ENCODE measurements at places on chromosomes 3 and 15. TPM values are rescaled to one million over a fixed set of nuclear protein-coding genes. Genes with fewer than 3 reads are reported as not detected.

DNA sequence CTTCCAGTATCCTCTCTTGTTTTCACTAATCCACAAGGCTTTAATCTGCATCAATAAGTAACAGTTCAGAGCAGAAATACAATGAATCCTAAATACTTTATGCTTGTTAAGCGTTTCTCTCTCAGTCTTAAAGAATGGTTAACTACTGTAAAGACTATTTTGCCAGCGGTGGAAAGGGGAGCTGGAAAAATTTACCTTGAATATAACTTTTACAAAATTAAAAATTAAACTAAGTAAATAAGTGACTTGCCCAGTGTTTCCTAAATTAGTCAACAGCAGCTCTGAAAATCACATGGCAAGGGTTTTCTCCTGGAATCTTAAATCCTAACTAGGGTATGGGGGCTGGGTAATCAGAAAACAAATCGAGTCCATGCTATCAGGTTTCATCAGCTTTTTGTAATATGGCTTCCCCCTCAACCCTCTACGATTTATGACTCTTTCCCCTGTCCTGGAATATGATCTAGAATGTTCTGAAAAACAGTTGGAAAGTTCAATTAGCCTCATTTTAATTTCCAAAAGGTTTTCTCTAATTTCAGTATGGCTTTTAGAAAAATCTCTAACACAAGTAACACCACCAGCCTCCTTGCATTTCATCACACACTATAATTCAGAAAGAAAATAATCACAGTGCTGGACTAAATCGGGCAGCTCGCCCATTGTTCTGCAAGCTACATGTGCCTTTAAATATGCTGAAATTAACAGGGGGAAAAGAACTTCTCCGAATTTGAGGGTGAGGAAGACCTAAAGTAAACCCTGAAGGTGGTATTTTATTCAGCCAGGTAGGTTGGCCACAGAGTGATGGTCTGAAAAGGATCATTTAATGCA, 133.5 kb downstream of the ADAMTS9 start:
- DNase-seq = no peak
- H3K27ac ChIP-seq = no peak overlapping the region
- no peaks in the 10 kb centered on the region for H3K27me3 ChIP-seq

The DUOX1 gene
- total RNA-seq = 0.45 TPM

DNA sequence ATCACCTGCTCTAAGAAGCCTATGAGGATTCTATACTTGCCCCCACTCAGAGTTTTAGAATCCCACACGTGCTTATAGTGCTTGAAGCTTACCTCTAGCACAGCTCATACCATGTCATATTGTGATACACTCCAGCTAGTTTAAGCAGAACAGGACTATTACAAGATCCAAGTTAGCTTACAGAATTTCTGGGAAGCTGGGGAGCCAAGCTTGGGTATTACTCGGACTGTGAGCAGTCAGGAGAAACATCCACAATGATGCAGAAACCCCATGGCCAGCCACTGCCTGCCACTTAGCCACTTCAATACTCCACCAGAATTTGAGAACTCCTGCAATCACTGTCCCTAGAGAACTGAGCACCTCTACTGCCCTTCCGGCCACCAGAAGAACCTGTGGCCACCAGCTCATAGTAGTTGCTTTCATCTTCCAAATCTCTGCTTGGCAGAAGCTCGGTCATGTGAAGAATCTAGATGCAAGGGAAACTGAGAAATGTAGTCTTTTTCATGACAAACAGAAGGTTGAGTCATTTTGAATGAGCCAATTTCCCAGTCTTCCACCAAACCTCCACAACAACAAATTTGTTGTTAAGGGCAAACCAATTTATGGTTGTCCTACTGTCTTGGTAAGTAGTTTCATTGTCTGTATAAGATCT, 27.7 kb upstream of the SSR3 start:
- no peaks in the 10 kb centered on the region for H3K27me3 ChIP-seq
- no peak for DNase-seq
- no peak overlapping the region for H3K27ac ChIP-seq
- H3K36me3 ChIP-seq = no peaks in the 10 kb centered on the region
- H3K4me3 ChIP-seq = no peak overlapping the region

The GRM7 gene
- 0.66 TPM for total RNA-seq

DNA sequence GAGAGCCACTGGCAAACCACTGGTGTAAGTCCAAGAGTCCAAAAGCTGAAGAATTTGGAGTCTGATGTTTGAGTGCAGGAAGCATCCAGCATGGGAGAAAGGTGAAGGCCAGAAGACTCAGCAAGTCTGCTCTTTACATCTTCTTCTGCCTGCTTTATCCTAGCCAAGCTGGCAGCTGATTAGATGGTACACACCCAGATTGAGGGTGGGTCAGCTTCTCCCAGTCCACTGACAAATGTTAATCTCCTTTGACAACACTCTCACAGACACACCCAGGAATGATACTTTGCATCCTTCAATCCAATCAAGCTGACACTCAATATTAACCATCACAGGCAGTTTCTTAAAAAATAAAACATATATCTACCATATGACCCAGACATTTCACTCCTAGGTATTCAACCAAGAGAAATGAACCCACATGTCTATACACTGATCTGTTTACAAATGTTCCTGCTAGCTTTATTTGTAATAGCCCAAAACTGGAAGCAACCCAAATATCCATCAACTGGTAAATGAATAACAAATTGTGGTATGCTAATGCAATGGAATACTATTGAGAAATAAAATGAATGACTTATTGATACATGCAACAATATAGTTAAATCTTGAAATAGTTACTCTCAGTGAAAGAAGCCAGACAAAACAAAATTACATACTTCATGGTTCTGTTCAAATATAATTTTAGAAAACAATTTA, 373.8 kb downstream of the ZNF385D start:
- H3K4me3 ChIP-seq = no peak overlapping the region
- H3K27me3 ChIP-seq = no peaks in the 10 kb centered on the region
- DNase-seq = no peak
- H3K27ac ChIP-seq = no peak overlapping the region

The PEX5L gene
- not detected for total RNA-seq

The THBS1 gene
- 162 TPM for total RNA-seq

DNA sequence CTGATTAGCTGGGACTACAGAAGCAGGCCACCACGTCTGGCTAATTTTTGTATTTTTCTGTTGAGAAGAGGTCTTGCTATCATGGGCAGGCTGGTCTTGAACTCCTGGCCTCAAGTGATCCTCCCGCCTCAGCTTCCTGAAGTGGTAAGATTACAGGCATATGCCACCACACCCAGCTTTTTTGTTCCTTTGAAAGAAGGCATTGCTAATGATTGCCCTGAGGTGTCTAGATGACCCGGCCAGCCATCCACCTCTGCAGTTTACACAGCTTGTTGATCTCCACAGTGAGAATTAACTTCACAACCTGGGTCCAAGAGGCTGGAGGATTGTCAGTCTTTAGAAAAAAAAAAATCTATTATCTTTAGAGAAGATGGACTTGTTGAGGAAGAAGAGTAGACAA, 58.7 kb downstream of the SMAD3 start:
- peak overlapping the region; percentile 58 for H3K27ac ChIP-seq
- no peak overlapping the region for H3K4me3 ChIP-seq
- no peak for DNase-seq

GRCh38 chr15:90598679-90599078, 69.0 kb downstream of the CRTC3 start:
- H3K27me3 ChIP-seq = no peaks in the 10 kb centered on the region
- DNase-seq = no peak
- no peak overlapping the region for H3K4me3 ChIP-seq
- H3K36me3 ChIP-seq = no peaks in the 10 kb centered on the region
- H3K27ac ChIP-seq = peak overlapping the region; percentile 68

The NMNAT3 gene
- total RNA-seq = 4.5 TPM

DNA sequence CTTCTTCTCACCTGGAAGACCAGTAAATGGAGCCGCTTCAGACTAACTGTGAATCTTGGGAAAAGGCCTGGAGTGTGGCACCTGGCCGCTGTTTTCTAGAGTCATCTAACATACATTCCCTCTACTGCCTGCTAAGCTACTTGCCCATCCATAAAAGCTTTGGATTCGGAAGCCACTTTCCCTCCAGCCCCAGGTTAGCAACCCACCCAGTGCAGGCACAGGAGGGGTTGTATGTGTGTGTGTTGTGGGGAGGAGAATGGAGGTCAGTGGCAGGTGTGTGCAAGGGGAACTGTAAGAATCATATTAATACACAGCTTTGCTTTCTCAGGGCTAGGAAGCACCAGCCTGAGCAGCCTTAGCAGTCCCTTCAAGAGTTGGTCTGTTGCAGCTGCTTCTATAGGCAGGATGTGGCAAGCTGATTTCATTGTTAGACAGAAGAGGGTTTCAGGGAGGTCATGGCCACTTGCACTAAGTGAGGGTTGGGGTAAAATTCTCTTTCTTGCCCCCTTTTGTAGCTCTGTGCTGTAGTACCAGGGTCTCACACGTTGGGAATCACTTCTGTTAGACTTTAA, 8.9 kb downstream of the NSUN3 start:
- DNase-seq = no peak
- no peak overlapping the region for H3K27ac ChIP-seq
- no peaks in the 10 kb centered on the region for H3K4me1 ChIP-seq

DNA sequence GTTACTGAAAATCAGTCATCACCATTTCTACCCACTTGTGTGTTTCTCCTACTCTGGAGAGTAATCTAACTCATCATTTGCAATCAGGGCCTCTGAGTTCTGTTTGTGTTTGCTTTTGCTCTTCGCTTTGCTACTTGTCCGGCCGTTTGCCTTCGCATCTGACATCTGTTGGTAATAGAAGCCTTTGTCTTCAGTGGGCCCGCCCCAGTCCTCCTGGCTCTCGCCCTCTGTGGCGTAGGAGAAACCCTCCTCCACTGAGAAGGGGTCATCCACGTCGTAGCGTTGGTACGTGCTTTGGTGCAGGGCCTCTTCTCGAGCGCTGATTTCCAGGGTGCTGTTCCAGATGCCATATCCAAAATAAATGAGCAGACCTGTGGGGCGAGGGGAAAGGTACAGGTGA, 48.3 kb downstream of the CLDN11 start:
- H3K27ac ChIP-seq = no peak overlapping the region
- H3K4me1 ChIP-seq = no peaks in the 10 kb centered on the region
- no peak for DNase-seq
- H3K27me3 ChIP-seq = no peaks in the 10 kb centered on the region

GRCh38 chr15:39639037-39639436, 58.2 kb downstream of the THBS1 start:
- no peak for DNase-seq
- H3K27ac ChIP-seq = no peak overlapping the region
- no peak overlapping the region for H3K4me3 ChIP-seq
- no peaks in the 10 kb centered on the region for H3K36me3 ChIP-seq
